ENCODE measurements at places on chromosomes 4 and X.

GRCh38 chrX:132738951-132739350 lies 219.5 kb downstream of the HS6ST2 start:
- DNase-seq = no peak

DNA sequence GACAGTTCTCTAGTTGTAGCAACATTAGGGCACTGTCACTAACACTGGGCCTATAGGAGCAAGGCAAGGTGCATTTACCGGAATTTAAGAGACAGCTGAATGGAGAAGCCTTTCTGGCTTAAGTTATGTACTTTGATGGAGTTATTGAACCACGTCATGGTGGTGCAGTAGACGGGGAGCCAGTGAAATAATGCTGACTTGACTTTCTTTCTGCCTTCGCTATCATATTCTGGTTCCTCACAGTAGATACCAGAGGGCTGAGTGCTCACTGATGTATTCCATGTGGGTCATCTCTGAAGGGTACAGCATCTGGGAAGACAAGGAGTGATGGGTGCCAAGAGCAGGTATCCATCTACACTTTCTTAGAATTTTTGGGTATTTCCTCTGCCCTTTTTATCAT lies 802.8 kb downstream of the FSTL5 start:
- DNase-seq = no peak

DNA sequence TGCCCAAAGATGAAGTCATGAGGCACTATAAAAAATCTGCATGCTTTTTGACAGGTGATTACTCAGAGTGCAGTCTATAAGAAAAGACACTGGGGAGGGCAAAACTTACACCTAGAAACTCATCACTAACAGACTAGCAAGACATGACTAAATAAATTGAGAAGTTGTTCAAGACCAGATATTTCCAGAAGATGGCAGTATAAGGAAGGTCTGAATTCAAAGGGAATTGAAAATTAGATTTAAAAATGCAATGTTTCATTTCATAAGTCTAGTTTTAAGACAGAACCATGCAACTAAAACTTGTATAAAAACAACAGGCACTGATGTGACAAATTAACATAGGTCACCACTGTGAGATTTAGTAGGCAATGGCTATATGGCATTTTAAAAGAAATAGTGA lies 232.5 kb upstream of the POF1B start:
- DNase-seq = no peak

GRCh38 chrX:87900320-87900908 lies 382.8 kb downstream of the KLHL4 start:
- no peak for DNase-seq

- DNase-seq = no peak
These were observed 30.9 kb downstream of the RNF150 start for GRCh38 chr4:141102367-141102766.

DNA sequence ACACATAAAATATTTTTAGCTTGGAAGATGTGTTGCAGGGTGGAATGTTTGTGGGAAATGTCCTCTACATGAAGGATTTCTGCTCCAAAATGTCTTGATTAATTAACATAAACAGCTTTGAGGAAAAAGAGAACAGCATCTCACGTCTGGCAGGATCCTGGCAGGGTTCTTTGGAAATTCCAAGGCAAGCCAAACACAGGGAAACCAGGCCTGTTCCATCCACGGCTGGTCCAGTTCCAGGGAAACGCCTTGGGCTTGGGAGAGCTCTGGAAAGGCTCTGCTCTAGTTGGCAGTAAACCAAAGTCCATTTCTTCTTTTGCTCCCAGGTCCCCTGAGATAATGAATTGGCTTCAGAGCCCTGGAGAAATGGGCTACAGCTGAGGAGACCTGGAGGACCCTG lies 42.4 kb upstream of the GAB1 start:
- DNase-seq = no peak

GRCh38 chr4:87077914-87078585 lies 142.4 kb downstream of the KLHL8 start:
- no peak for DNase-seq

Data from stimulated activated CD8-positive, alpha-beta memory T cell treated with anti-CD3 and anti-CD28 coated beads, Interleukin-7, amount 100 ng/mL, for 1 hour (primary cell).